ENCODE measurements at places on chromosomes 13 and 19.

DNA sequence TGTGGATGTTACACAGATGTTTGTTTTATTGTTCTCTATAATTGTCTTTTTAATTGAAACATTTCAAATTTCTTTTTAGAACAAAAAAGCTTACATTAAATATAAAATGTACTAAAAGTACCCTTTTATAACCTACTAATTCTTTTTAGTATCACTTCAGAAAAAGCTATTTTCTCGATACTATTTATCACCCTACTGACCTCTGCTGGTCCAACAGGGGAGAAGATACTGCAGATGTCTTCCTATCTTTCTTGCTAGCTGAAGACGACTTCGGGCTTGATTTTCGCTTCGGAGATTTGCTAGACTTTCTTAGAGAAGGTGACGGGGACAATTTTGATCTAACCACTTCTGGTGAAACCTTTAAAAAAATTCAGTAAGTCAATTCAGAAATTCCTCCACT is 42.4 kb downstream of the ZC3H13 start:
- DNase-seq, result peak; percentile 10

DNA sequence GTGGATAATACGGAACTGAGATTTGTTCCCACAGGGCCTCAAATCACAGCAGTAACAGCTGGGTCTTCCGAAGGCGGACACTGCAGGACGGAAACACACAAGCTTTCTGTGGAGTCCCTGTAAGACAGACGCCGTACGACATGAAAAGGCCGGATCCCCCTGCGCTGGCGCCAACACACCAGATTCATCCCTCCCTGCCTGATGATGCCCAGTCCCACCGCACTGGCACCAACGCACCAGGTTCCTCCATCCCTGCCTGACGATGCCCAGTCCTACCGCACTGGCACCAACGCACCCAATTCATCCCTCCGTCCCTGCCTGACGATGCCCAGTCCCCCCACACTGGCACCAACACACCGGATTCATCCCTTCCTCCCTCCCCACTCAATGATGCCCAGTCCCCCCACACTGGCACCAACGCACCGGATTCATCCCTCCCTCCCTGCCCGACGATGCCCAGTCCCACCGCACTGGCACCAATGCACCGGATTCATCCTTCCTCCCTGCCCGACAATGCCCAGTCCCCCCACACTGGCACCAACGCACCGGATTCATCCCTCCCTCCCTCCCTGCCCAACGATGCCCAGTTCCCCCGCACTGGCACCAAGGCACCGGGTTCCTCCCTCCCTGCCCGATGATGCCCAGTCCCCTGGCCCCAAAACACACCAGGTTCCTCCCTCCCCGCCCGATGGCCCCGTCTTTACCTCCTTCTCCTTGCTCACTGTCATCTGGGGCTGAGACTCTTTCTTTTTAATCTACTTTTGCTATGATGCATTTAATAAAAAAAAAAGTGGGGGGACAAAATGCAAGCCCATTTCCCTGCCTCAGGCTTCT is 55.1 kb downstream of the RASA3 start:
- no peak for DNase-seq

- no peak for DNase-seq
Measured at GRCh38 chr19:40228863-40229262, 2.4 kb upstream of the CCNP start.

DNA sequence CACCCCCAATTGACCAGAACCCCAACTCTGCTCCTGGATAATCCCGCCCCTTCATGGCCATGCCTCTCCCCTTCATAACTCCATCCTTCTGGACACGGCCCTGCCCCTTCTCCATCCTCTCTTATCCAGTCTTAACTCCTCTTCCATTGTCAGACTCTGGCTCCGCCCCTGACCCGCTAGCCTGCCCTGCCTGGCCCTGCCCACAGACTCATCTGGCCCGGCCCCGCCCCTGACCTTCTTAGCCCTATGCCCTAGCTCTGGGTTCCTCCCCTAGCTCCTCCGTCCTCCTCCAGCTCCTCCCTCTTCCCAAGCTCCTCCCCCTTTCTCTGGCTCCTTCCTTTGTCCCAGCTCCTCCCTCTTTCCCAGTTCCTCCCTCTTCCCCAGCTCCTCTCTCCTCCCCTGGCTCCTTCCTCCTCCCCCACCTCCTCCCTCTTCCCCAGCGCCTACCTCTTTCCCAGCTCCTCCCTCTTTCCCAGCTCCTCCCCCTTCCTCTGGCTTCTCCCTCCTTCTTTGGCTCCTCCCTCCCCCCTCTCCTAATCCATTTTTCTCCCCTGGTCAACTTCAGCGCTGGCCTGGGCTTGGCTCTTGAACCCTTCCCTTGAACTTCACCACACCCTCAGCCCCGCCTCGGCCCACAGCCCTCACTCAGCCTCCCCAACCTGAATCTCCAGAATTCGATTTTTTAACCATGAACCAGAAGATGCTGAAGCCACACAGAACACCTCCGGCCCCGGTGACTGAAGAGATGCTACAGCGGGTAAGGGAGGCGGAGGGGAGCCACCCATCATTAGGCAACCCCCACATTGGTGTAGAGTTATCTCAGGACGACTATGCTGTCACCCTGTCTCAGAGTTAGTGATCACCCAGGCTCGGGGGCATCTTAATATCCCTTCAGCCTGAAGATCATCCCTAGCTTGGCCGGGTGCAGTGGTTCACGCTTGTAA is 9.2 kb upstream of the ZNF358 start:
- DNase-seq, result peak; percentile 86

DNA sequence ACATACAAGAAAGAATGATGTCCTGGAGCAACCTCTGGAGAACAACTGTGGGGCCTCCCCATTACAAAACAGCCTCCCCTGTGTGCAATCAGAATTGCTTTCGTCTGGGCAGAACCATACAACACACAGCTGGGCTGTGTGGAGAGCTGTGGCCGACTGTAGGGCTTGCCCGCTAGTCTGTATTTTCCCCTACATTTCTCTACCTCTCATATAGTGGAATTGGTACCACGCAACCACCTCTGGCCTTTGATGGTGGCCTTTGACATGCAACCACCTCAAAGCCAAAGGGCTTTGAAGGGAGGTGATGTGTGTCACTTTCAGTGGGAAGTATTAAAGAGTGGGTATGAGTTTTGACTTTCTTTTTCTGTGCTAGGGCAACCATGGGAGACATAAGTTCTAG is 34.0 kb downstream of the GARRE1 start:
- no peak for DNase-seq

DNA sequence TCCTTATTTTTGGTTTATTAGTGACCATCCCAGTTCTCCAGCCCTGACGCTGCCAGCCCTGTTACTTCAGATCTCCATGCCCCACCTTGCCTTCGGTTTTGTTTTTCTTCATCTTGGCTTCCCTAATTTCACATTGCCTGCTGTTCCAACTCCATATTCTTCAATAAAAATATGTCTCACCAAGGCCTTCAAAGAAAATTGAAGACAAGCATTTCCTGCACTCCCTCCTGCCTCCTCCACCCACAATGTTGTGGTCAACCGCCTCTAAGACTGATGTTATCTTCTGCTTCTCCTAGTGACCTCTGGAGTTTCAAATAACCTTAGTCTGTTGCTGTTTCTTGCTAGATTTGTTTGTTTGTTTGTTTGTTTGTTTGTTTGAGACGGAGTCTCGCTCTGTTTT is 14.6 kb downstream of the PLD3 start:
- DNase-seq, result no peak

DNA sequence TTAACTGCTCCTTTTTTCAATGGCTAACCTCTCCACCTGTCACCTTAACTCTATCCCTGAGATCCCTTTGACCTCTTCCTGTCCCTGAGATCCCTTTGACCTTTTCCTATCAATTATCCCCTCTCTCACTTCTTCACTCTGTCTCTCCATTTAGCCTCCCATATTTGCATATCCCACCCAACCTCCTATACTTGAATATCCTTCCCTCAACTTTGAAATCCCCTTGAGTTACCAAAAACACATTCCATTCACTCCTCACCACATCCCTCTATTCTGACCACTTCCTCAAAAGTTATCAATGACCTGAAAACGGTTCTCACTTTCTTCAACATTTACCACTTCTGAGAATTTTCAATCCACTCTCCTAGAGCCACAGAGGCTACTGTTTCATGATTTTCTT is 3.0 kb downstream of the MYCBP2 start:
- DNase-seq, result no peak

- DNase-seq, result peak; percentile 80
Measured at GRCh38 chr19:5308451-5309437, 31.9 kb downstream of the PTPRS start.

DNA sequence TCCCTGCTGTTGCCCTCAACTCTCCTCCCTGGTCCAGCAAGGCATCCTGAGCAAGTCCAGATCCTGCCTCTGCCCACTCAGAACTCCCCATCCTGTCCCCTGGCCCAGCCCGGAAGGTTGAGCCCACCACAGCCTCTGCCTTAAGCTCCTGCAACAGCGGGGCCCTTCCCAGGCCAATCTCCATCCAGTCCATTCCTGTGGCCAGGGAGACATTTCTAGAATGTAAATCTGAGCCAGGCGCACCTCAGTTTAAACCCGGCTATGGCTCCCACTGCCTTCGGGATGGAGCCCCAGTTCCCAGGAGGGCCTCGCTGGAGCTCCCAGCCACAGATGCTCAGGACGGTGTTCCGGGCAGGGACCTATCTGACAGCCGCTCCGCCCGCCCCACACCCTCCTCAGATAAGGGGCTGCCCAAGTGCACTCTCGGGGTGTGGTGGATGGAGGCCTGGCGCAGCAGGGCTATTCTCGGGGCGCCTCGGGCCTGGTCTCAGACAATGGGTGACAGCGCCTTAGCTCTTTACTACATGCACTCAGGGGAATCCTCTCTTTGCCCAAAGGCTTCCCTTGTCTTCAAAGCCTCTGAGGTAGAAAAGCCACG is 5.3 kb downstream of the TRAPPC6A start:
- DNase-seq, result no peak

- DNase-seq, result peak; percentile 22
Measured at GRCh38 chr19:2428756-2429711, 1.6 kb upstream of the TIMM13 start.

DNA sequence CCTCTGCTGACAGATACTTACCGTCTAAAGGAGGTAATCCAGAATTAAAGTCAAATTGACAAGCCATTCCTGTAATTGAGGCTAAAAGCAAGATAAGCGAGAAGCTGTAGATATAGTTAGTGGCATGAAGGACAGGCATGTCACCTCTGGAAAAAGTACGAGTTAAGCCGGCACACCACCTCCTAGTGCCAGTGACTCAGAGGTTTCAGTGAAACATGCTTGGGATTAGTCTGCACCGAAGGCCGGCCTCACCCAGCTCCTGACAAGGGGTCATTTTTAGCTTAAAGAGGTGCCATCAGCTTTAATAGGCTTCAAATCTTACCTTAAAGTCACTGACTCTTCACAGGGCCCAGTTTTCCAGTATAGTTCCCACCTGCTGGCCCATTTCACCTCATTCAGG is 838.0 kb downstream of the UQCRFS1 start:
- DNase-seq, result no peak

DNA sequence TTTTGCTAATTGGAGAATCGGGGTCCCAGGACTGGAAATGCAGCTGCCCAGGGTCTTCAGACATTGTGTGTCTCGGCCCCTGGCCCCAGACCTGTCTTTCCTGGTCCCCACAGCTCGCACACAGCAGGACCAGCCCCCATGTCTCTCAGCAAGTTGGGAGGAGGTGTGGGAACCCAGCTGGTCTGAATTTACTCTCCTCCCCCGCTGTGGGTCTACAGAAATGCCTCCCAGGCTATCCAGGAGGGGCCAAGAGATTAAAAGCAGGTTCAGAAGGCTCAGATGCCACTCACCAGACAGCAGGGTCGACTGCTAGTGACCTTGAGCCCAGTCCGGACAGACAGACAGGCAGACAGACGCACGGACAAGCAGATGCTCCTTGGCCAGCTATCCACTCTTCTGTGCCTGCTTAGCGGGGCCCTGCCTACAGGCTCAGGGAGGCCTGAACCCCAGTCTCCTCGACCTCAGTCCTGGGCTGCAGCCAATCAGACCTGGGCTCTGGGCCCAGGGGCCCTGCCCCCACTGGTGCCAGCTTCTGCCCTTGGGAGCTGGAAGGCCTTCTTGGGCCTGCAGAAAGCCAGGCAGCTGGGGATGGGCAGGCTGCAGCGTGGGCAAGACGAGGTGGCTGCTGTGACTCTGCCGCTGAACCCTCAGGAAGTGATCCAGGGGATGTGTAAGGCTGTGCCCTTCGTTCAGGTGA is at the start of gene DAND5:
DAND5 (plus strand) TSS at position 285 of the 697 bp plus-strand sequence; CDS start at position 370, 85 bp downstream.
- DNase-seq, result no peak

DNA sequence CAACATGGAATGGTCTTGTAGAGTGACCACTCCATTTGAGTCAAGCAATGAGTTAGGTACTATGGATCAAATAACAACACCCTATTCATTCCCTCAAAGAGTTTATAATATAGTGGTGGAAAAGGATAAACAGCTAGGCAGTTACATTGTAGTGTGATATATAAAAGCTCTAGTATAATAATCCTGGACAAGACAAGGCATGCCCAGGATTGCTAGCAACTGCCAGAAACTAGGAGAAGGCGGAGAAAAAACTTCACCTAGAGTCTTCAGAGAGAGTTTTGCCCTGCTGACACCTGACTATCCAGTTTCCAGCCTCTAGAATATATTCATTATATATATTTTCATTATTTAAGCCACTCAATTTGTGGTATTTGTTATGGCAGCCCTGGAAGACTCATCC is 530.6 kb downstream of the KLF12 start:
- DNase-seq, result no peak

DNA sequence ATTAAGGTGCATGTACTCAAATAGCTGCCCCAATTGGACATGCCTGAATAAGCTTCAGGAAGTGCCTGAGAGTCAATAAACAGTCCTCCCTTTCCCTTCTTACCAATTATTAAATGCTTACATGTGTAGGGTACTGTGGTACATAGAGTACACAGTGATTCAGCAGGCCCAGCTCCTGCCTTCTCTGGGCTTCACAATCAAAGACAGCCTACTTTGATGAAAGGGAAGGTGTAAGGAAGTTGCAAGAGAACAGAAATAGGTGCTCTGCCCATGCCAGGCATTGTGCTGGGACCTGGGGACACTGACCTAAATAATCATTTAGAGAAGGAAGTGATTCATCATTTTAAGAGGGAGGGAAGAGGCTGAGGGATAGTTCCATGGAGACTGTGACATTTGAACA is 17.2 kb downstream of the FRY start:
- no peak for DNase-seq

- DNase-seq, result no peak
Measured at GRCh38 chr13:74218291-74218690, 84.1 kb upstream of the KLF12 start.

DNA sequence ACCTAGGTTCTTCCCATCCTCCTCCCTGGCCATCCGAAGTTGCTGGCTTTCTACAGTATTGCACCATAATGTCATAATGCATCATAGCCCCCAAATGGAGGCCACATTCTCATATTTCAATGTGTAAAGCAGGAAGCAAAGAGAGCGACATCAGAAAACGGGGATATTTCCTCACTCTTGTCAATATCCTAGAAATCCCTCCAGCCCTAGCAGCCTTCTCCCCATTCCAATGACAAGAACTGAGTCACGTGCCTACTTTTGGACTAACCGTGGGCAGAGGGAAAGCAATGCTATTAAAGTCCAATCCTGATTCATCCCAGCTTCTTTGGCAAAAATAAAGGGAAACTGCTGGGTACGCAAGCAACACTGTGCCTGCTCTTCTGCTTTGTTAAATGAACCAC is 4.3 kb upstream of the RAP2A start:
- DNase-seq, result peak; percentile 33

- peak; percentile 71 for DNase-seq
Measured at GRCh38 chr19:48415395-48415794, 21.9 kb downstream of the GRIN2D start.

GRCh38 chr19:18317961-18318800 is 4.7 kb downstream of the LSM4 start:
- no peak for DNase-seq

- no peak for DNase-seq
Measured at GRCh38 chr19:33221638-33222037, 4.0 kb downstream of the SLC7A10 start.

Data from eye (tissue), 1 donor.